ENCODE measurements at places on chromosomes 11 and 22.

- no peak for DNase-seq
Observed at GRCh38 chr11:29296680-29297079, 720.1 kb downstream of the KCNA4 start.

DNA sequence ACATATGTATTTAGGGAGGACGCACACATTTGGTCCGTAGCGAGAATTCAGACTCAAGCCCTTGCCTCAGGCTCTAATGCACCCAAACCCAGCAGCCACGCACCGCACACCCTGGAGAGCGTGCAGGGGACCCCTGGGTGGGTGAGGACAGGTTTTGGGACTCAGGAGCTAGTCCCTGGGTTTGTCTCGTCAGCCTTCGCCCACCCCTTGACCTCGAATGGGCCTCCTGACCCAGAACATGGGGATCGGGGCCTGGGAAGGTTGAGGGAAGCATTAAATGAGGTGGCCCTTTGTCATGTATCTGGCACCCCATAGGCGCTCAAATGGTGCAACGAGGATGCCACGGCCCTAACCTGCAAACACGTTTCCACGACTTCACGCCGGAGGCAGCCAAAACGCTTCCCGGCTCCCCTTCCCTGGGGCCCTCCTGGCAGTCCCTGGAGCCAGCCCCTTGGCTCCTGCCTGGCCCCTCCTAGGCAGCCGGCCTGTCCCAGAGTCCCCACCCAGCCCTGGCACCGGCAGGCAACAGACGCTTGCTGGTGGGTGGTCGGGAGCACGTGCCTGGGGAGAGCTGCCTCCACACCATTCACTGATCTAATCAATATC lies 5.5 kb upstream of the LINC01488 start:
- no peak for DNase-seq

DNA sequence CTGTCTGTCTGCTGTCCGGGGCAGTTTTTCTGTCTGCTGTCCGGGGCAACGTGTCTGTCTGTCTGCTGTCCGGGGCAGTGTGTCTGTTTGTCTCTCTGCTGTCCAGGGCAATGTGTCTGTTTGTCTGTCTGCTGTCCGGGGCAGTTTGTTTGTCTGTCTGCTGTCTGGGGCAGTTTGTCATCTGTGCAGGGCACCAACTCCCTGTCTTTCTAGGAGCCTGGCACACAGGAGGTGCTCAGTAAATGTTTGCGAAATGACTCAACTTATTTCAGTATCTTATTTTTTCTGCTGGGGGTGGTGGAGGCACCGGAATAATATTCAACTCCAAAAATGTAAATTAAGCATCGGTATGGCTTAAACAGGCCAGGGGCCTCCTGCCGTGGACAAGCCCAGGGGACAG lies 12.0 kb upstream of the TTLL12 start:
- no peak for DNase-seq

DNA sequence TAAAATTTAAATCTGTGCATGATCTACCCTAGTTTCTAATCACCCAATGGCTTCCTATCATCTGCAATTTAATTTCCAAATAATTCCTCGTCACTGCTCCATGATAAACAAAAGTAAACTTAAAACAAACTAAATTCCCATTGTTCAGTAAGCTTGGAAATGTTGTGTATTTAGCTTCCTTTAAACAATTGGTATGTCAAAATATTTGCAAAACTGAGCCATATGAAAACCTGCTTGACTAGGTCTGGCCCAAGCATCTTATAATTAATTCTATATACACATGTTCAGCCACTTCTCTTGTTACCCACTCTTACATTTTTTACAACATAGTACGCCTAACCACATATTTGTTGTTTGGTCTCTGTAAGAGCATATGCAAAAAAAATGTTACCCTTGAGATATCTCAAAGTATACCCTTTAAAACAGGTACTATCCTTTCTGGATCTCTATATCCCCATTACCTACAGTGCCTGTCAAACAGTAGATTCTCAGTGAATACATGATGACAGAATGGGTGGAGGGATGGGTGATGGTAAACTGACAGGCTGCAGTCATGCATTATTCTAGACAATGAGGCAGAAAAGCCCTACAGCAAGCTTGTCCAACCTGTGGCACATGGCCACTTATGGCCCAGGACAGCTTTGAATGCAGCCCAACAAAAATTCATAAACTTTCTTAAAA lies 1277.9 kb upstream of the TENM4 start:
- DNase-seq, result no peak

GRCh38 chr22:20629401-20629800 lies 122.0 kb downstream of the MED15 start:
- DNase-seq, result no peak

DNA sequence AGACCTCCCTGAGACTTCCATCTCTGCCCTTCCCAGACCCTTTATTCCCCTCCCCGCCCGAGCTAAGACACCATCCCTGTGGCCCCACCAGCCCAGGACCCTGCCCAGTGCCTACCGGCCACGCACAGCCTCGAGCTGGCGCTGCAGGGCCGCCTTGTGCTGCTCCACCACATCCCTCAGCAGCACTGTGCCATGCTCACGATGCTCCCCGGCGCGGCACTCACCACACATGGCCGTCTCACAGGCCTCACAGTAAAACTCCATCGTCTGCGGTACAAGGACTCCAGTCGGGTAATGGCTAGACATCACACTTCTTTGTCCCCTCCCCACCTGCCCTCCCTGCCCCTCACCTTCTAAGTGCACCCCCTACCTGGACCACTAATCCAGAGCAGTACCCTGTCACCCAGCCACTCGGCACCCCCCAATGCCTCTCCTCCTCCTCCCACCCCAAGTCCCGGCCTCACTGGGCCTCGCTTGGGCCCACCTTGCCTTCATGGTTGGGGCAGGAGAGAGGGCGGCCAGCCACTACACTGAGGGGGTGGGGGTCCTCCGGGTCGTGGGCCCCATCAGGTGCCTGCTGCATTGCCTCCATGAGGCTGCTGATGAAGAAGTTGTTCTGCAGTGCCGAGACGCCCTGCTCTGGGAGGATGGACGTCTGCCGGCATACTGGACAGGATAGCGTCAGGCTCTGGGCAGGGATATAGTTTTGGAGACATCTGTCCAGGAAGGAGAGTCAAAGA lies 16.0 kb downstream of the TRIM3 start:
- no peak for DNase-seq

DNA sequence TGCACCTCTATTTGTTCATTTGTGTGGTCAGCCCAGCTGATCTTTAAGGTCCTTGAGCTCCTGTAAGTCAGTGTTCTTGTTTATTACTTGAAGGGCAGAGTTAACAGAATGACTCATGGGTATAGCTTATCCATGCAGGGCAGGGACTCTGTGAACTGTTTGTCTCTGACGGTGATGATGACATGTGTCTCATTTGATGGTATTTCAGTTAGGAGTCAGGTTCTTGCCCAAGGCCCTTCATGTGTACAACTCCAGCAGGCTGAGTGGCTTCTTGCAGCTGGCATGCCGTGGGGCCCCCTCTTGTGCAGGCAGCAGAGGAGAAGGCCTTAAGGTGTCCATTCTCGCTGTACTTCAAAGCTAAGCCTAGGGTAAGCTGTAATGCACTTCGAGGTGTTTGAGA lies 165.1 kb downstream of the DBX1 start:
- no peak for DNase-seq

- DNase-seq, result no peak
Observed at GRCh38 chr11:90500922-90501568, 278.2 kb upstream of the CHORDC1 start.

DNA sequence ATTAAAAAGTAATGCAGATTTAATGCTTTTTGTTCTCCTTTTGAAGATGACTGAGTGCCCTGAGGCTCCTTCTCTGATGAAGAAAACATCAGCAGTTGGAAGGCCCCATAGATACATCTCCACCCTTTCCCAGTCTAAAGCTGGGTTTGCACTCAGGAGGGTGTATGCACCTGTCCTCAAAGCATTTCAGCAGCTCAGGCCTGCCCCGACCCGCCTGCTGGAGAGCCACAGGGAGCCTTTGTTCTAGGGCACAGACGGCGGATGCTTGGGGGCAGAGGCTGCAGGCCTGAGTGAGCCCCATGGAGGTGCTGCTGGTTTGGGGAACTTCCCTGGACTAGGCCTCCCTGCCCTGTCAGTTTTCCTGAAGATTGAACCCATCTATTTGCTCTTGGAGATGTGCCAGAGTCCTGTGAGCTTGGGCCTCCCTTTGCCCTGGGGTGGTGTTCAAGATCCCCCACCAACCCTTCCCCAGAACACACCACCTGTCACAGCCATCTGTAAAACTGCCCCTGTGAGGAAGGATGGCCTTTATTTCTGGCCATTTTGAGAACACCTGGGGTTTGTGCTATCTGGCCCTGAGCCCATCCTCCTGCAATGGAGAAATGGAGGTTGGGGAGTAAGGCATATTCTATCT lies 160.0 kb downstream of the NAV2 start:
- DNase-seq, result no peak

DNA sequence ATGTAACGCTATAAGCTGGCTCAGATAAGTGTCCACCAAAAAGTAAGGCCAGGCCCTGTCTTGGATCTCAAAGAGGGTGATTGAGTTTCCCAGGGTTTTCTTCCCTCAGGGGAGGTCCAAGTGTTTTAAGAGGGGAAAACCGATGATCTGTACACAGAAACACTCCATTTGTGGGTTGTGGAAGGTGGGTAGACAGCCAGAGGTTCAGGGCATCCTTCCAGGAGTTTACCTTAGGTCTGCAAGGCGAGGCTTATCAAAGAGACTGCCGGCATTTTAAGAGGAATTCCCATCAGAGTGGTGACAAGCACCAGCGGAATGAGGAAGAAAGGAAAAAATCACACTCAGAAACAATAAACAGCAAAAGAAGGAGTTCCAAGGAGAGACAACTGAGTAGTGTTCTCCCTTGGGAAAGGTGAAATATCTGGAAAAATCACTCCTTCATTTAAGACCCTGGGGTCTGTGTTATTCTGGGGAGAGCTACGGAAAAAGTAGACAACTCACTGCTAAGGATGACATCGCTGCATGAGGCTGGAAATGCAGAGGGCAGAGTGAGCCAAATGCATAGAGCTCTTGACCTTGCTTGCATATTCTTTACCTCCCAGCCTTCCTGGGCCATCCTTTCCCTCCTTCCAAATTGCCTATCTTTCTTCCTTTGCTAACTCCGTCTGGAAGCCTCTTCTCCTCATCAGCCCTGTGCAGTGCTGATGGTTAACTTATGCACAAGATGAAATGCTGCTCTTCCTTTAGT lies 22.1 kb upstream of the MMP7 start:
- DNase-seq, result no peak

DNA sequence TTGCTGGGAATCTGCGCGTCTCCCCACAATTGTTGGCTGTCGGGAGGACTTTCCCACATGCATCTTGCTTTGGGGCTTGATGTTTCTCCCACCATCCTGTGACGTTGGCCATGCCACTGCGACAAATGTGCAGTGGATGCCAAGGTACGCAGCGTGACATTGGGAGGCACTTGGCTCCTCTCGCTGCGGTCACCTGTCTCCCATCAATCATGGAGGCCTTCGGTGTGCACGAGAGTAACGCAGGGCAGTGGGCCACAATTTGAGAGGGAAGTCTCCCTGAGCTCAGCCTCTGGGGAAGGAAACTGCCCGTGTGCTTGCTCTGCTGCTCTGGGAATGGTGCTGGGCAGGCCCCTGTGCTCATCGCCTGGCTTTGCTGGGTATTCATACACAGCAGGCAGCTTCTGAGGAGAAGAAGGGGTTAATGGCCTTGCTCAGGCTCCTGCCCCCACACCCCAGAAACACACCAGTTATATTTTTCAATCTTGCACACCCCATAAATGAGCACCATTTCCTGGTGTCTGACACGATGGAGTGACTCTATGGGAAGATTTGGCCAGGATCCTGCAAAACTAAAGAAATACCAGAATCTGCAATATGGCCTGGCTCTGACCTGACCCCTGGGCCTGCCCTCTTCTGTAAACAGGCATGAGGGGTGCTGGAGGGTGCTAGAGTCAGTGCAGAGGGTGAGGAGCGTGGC lies 153.5 kb downstream of the ADAMTS15 start:
- no peak for DNase-seq

GRCh38 chr11:72577271-72577721 lies 96.9 kb downstream of the PDE2A start:
- no peak for DNase-seq

- DNase-seq, result no peak
Observed at GRCh38 chr11:68743539-68743938, 7.8 kb downstream of the TESMIN start.

GRCh38 chr22:44549701-44550100 lies 51.7 kb upstream of the RTL6 start:
- DNase-seq, result no peak

DNA sequence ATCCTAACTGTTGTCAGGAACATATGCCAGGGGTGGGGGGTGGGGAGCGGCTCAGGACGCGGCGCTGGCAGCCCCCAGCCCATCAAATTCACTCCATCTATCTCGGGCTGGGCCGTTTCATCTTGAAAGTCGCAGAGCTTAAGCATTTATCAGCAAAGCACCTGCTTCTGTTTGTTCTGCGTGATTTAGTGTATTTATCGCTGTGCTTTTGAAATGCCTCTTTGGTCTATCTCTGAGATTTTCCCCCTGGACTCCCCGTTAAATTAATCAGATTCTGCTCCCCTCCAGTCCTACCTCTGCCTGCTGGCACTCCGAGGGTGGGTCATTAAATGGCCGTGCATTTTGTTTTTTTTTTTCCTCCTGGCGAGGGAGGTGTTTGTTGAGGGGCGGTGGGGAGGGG lies 446.2 kb downstream of the TBC1D22A start:
- DNase-seq, result no peak

DNA sequence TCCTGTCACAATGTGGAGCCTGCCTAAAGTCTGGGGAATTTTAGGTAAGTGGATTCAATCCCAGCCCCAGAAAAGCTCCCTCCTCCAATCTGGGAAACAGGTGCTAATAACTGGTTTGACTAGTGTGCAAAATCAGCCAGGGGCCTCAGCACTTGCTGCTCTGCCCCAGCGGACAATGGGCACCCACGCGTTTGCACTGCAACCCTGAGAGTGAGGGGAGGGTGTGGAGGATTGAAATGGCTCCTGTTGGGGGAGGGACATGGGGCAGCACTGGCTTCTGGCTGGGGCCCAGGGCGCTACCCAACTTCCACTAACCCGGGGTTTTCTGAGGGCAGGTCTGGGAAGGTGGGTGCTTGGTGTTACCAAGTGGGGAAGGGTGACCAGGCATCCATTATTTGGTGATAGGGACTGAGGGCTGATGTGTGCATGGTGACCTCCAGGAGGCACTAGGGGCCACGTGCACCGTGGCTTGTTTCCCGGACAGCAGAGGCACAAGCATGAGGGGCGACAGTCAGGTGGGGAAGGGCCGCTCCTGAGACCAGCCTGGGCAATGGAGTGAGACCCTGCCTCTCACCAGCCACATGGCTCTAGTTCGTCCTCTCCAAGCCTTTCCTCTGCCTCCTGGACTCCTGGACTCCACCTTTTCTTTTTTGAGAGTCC lies 4.3 kb upstream of the PNPLA5 start:
- no peak for DNase-seq

GRCh38 chr11:128824191-128825049 lies 42.7 kb downstream of the KCNJ1 start:
- peak; percentile 23 for DNase-seq
